ENCODE measurements at places on chromosomes 2 and 18. TPM values are rescaled to one million over a fixed set of nuclear protein-coding genes. Genes with fewer than 3 reads are reported as not detected.

DNA sequence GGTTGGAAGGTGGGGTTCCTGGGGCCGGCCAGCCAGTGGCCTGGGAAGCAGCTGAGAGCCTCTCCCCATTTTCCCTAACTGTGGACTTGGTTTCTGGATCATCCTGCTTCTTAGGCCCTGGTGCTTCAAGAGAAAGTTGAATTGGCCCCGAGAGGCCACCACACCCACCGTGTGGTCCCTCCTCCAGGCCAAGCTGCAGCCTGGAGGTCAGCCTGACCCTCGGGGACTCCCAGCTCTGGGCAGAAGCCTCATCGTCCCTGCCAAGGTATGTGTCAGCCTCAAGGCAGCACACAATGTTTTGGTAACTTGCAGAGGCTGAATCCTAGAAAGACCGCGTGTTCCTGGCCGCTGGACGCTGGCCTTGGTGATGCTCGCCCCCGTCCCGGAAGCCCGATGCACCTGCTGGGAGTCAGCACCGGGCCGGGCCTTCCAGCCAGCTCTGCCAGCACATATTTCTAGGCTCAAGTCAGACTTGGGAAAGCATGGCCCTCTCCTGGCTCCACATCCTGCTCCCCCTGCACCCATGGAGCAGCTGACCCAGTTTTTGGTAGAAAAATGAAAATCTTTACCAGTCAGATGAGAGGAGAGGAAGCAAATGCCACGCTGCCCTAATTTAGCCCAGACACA, 72.6 kb downstream of the ACTR2 start:
- no peak overlapping the region for H3K27ac ChIP-seq
- H3K27me3 ChIP-seq: no peaks in the 10 kb centered on the region
- no peaks in the 10 kb centered on the region for H3K36me3 ChIP-seq
- H3K4me3 ChIP-seq: no peak overlapping the region

NCK2 gene
- total RNA-seq: 88.6 TPM

PID1 gene
- total RNA-seq: 0.24 TPM

DNA sequence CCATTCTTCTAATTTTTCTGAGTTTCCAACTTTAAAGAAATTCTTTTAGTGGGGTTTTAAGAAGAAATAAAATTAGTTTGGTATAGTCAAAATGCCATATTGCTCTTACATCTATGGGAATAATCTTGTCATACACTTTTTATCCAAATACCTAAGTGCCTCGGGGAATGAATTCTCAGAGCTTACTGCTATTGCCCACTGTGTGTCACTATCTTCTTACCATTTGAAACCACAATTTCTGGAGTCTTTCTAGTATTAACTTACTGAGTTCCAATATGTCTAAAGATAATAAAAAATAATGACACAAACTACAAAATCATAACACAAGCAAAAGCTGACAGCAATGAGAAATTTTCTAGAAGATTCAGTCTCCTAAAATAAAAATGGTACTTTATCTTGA, 23.7 kb upstream of the DNAH6 start:
- DNase-seq: no peak
- no peaks in the 10 kb centered on the region for H3K27me3 ChIP-seq
- H3K36me3 ChIP-seq: no peaks in the 10 kb centered on the region
- peaks cover 13% of the 10 kb centered on the region for H3K4me1 ChIP-seq

Data from Calu3 (cell line).